ENCODE measurements at places on chromosomes 11 and 22.

DNA sequence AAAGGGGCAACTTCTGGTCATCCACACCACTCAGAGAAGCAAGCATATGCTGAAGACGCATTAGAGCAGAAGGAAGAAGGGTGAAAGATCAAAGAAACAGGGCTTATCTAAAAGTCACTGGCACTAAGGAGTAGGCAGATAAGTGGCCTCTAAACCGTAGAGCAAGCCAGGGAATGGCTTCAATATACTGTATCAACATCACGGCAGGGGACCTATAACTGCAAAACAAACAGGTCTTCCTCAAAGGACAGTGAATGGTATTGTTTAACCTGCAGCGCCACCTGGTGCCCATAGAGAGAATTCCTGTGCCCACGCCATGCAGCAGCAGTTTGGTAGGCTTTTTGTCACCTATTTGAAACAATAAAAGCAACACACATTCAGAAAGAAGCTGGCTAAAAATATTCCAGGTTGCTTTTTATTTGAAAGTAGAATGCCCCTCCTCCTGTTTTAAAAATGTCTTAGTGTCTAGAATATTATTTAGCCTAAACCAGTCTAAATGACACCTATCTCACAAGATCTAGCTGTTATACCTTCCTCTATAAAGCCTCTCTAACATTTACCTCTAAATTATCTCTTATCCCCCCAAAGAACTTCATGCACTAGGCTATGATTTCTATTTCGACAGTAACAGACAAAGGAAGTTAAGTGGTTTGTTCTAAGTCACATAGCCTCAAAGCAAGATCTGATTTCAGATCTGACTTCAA, 21.8 kb downstream of the SNX19 start:
- peak; percentile 50 for DNase-seq

DNA sequence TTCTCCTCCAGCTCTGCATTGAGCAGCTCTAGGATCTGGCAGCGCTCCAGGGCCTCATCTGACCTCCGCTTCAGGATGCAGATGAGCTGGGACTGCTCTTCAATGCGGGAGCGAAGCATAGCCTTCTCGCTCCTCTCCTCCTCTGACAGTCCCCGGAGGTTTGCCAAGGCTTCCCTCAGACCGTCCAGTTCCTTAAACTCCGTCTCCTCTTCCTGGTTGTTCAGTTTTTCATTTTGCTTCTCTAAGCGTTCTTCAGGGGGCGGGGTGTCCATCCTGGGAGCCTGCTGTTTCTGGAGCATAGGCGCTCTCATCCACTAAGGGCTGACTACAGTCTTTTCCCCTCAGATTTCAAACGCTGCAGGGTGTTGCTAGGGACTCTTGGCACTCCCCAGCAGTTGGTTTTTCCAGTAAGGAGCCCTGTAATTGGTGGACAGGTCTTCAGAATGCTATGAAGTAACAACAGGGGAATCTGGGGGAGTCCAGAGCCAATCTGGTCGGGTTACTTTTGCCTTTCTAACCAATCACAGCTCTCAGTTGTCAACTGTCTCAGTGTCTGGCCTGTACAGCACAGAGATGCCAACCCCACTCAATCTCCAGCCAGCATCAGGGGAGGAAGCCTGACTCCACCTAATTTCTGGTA, at the start of gene CCDC89:
Gene CCDC89 (minus strand): TSS at position 376 of the 640 bp plus-strand sequence. CDS start 65 bp downstream, at position 311.
- DNase-seq, result peak; percentile 85

DNA sequence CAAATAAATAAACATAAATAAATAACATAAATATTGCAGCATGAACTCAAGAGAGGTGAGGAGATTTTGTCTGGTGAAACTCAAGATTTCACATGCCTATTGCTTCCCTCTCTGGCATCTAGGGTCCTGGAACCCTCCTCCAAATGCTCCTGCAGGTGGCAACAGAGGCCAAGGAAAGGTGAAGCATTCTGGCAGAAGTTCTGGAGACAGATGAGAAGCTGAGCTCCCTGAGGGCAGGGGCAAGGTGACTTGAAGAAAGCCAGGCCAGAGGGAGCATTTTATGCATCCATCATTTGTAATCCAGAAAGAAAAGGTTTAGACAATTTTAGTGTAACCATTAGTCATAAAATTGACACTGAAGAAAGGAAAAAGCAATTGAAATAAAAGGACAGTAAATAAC, 64.9 kb downstream of the ENDOD1 start:
- no peak for DNase-seq

- no peak for DNase-seq
Observed at GRCh38 chr11:100756559-100756958, 69.5 kb downstream of the ARHGAP42 start.

GRCh38 chr22:27134315-27134701, 476.9 kb downstream of the MIAT start:
- no peak for DNase-seq

DNA sequence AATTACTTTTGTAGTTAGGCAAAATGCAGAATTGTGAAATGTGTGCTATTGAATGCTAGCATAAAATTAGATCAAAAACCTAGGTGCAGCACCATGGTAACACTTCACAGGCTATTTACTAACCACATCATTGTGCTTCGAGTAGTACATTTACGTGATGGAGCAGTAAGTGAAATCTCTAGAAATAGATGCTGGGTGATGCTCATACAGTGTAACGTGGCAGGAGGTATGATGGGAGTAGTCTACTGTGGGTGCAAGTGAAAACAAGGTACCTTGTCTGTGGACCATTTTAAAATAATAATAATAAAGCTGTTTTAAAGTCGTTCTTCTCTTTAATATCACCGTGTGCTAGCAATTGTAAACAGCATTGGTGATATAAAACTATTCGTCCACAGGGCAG, 132.3 kb downstream of the DYNC2H1 start:
- DNase-seq, result no peak

DNA sequence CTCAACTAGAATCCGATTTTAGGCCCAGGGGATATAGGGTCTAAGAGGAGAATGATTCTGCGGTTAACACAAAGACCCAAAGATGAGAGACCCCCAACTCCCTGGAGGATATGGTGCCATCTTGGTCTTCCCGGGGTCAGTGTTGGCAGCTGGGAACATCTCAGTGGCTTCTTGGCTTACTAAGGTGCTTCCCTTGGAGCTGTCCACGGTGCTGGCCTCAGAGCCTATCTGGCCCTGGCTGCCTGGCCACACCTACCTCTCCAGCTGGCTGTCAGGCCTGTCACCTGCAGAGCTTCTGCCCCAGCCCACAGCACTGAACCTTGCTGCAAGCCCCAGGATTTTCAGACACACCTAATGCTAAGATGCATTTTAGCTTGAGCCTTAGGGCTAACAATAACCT, 70.7 kb upstream of the THY1 start:
- no peak for DNase-seq

- DNase-seq, result peak; percentile 57
Observed at GRCh38 chr11:94183886-94184264, 55.2 kb downstream of the PANX1 start.
